ENCODE measurements at places on chromosomes 6 and 20.

DNA sequence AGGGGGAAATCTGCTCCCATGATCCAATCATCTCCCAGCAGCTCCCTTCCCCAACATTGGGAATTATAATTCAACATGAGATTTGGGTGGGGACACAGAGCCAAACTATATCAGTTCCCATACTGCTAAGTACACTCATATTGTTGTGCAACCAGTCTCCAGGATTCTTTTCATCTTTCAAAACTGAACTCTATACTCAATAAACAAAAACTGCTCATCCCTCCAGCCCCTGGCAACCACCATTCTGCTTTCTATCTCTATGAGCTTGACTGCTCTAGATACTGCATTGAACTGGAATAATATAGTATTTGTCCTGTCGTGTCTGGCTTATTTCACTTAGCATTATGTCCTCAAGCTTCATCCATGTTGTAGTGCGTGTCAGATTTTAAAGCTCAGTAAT is 42.9 kb downstream of the STX11 start:
- DNase-seq, result no peak

- no peak for DNase-seq
Measured at GRCh38 chr6:151679081-151679480, 128.4 kb upstream of the ESR1 start.

DNA sequence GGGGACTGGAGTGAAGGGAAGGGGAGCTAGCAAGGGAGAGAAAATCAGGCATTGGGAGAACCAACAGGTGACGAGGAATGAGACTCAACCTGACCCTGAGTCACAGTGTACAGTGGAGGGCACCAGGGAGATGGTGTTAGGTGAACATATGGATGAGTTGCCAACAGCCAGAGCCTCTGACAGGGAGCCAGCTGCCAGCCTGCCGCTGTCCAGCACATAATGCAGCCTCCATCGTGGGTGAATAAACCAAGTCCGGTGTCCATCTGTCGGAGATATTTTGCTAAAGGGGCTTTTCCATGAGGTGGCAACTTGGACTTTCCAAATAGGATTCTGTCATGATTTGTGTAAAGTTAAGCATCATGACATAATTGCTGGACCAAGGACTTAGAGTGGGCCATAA is 88.1 kb downstream of the CDH4 start:
- no peak for DNase-seq

DNA sequence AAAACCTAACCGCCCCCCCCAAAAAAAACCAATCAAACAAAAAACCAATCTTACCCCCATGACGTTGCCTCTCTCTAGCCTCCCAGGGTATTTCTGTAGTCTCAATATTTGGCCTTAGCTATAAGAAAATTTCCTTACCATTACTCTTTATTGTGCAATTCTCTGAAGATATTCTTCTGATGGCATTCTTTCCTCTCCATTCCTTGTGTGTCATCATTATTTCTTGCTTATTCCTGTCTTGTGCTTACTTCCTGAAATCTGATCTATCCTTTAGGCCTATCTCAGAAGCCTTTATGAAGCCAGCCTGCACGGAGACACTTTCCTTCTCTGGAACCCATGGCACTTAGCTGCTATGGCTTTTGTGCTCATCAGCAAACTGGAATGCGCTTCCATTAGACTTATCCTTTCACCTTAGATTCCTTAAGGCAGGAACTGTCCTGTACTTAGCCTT is 65.9 kb upstream of the DDR1 start:
- no peak for DNase-seq

GRCh38 chr20:49712118-49712517 is 1.6 kb downstream of the B4GALT5 start:
- no peak for DNase-seq

GRCh38 chr20:8933381-8933807 is 135.5 kb upstream of the PLCB4 start:
- no peak for DNase-seq

DNA sequence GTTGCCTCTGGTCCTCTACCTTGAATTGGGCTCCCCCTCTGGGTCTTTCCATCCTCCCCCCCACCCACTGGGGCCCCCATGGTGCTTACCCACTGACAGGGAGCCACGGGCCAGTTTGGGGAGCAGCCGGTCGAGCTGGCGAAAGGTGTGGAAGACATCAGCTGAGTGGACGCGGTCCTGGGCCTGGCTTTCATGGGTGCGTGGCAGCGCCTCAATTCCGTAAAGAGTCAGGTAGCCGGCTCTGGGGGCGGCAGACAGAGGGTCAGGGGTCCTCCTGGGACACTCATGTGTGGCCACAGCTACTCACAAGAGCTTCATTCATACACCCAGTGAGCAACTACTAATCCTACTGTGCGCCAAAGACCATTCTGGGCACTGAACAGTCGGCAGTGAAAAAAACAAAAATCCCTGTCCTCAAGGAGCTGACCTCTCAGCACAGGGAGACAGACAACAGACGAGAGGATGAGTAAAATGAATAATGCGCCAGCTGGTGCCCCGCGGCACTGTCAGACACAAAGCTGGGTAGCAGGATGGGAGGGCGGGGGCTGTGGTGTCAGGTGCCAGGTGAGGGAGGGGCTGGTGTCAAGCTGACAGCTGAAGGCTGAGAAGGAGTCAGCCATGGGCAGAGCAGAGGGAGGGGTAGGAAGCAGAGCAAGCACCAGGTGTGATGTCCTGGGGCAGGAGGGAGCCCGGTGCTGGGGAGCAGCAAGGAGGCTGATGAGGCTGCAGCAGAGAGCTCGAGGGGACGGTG is 28.3 kb downstream of the PTGIS start:
- DNase-seq, result no peak

- DNase-seq, result no peak
Measured at GRCh38 chr6:52594221-52594620, 17.4 kb upstream of the TRAM2 start.

DNA sequence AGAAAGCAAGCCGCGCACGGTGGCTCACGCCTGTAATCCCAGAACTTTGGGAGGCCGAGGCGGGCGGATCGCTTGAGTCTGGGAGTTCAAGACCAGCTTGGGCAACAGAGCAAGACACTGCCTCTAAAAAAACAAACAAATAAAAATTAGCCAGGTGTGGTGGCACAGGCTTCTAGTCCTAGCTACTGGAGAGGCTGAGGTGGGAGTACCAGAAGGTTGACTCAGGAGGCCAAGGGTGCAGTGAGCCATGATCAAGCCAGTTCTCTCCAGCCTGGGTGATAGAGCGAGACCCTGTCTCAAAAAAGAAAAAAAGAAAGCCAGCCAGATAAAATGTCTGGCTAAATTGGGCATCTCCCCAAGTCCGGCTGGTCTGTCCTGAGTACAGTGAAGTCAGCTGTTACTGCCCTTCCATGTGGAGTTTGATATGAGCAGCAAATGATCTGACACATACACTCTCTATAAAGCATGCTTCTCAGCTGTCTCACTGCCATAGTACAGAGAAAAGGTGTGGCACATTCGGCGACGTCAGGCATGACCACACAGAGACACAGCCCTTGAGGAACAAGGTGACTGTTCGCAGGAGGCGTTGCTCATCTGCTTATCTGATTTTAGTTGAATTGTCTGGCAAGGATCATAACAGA is 13.0 kb downstream of the CD83 start:
- no peak for DNase-seq

GRCh38 chr6:121823437-121823851 is 388.0 kb downstream of the GJA1 start:
- DNase-seq, result no peak

DNA sequence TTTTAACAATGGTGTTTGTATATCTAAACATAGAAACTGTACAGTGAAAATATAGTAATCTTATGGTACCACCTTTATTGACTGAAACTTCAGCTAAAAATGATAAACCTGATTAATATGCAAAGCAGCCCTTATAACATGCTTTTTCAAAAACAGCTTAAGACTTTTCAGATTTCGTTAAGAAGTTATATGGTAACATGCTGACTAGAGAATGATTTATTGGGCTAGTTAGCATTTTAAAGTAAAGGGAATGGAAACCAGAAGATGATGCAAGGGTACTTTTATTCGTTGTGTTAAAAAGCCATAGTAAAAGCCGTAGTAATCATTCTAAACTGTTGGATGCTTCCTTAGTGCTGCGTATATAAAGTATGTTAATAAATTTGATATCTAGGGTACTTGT is 50.5 kb downstream of the CBFA2T2 start:
- no peak for DNase-seq

GRCh38 chr6:1424306-1424927 is 35.0 kb downstream of the FOXF2 start:
- DNase-seq, result no peak

Data from right kidney (tissue), 9 donors.